ENCODE measurements at places on chromosomes 4 and X.

GRCh38 chrX:124736553-124737270, 390.3 kb downstream of the SH2D1A start:
- no peak for DNase-seq

- no peak for DNase-seq
Measured at GRCh38 chrX:40912166-40912565, 173.1 kb upstream of the USP9X start.

DNA sequence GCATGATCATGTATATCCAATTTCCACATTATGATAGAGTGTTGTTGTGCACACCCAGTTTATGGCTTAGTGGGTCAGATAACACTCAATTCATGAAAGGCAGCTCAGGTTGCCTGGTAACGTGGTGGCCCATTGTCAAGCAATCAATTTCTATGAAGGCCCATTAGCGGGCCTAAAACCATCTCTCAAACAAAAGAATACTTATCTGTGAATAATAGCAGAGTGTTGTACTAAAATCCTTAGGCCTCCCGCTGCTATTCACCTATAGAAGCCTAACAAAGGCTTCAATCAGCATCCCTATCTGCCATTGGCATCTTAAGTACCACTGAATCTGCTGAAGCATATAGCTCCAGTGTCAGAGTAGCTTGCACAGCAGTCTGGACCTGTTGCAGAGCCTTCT, 849.6 kb upstream of the POU3F4 start:
- no peak for DNase-seq

DNA sequence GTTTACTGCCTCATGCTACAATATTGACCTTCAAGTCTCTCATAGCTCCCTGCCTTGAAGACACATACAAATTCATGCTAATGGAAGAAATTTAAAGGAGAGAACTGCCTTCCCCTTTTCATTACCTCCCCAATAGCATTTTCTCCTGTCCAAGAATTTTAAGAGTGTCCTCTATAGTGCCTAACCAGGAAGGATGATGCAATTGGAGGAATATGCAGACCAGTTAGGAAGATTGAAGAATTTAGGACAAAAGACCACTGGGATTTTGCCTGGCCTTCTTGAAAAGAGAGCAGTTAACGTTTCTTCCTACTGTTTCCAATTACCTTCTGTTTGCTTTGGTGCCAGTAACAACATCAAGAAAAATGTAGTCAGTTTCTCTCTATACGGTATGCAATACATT, 443.9 kb downstream of the INPP4B start:
- DNase-seq, result no peak

DNA sequence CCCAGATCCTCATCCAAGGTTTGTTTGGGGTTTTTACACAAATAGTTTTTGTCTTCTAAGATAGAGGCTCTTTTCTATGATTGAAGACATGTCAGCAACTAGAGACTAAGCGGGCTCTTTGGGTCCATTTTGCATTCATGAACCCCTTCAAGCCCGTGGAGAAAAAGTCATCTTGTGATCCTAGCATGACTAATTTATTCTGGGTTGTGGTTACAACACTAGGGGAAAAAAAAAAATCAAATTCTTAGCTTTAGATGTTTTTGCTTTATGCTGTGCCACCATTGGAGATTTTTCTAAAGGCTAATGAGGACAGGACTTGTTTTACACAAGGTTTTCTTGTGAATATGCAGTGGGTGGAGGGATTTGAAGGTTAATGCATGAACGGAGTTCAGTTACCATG, 440.0 kb downstream of the PCDH7 start:
- DNase-seq, result no peak

- DNase-seq, result no peak
Measured at GRCh38 chr4:38654273-38654672, 9.7 kb upstream of the KLF3 start.

- no peak for DNase-seq
Measured at GRCh38 chr4:139333046-139333445, 30.8 kb upstream of the NDUFC1 start.
